Stimulated activated CD4-positive, alpha-beta T cell treated with anti-CD3 and anti-CD28 coated beads, Interleukin-15, amount 100 ng/mL, for 1 hour (primary cell): ENCODE measurements at places on chromosomes 3 and 15.

- DNase-seq, result no peak
These were observed 45.5 kb downstream of the SUCNR1 start for GRCh38 chr3:151919030-151919328.

GRCh38 chr15:22884344-22884743 lies 45.9 kb downstream of the NIPA2 start:
- peak; percentile 4 for DNase-seq

DNA sequence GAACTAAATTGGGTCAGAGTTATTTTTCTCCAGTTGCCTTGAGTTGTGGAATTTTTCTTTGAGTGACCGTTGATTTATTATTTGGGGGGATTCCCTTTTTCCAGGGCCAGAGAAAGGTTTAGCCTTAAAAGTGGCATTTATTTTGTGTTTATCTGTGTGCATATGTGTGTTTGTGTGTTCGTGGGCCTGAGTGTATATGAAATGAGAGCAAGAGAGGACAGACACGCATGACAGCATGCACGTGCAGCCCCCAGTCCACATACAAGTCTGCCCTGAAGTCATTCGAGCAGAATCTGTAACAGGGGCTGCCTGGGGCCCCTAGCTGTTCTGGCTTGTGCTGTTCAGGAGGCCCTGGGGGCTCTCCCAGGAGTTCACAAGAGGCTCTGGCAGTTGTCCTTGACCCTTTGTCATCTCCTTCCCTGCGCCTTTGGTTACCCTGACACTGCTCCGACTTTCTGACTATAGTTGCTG lies 18.3 kb upstream of the TRAK1 start:
- DNase-seq, result no peak

GRCh38 chr3:131655070-131655690 lies 152.4 kb upstream of the MRPL3 start:
- no peak for DNase-seq

GRCh38 chr3:53190659-53191058 lies 29.6 kb downstream of the PRKCD start:
- no peak for DNase-seq

- DNase-seq, result peak; percentile 10
These were observed 44.8 kb downstream of the CYP11A1 start for GRCh38 chr15:74322558-74323180.

- DNase-seq, result no peak
These were observed 22.8 kb downstream of the TMEM43 start for GRCh38 chr3:14147617-14148016.

DNA sequence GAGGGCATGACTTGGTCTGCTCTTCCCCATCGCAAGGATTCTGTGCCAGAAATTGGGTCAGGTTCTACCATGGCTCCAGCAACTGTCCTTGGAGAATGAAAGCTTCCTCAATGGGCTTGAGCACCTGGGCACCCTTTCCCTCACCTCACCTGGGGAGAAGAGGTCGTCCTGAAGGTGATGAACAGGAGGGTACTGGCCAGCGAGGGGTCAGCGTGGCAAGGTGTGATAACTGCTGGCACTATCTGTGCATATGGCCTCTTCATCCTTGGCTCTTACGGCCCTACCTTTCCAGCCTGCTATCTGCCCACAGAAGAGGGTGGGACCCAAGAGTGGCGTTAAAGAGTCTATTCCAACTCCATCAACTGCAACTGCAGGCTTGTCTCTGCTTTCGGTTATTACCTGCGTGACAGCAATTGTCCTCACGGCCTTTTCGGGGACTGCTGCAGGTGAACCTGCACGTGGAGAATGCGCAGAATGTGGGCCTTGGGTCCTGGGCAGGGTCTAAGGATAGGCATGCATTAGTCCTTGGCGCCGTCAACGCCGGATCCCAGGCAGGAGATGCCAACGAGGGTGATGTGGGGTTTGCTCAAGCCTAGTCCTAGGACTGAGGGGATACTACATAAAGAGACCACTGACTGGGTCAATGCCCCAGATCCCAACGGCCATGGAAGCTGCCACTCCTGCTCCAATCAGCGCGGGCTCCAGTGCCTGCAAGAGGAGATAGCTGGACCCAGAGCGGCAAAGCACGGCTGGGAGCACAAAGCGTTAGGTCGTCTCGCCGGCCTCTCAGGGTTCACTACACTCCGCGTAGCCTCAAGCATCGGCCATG lies 625 bp upstream of the RBM15B start:
- DNase-seq, result no peak

DNA sequence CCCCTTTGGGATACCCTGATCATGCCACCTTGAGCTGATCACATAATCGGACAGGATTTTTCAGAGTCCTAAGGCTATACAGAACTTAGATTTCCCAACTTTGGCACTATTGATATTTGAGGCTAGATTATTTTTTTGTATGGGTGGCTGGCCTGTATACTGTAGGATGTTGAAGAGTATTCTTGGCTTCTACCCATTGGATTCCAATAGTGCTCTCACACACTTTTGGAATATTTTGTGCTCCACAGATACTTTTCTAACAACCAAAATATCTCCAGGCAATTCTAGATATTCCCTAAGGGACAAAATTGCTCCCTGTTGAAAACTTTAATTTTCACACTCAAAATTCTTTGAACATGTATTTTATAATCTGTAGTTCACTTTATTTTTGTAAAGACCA lies 125.1 kb downstream of the ABI3BP start:
- no peak for DNase-seq

DNA sequence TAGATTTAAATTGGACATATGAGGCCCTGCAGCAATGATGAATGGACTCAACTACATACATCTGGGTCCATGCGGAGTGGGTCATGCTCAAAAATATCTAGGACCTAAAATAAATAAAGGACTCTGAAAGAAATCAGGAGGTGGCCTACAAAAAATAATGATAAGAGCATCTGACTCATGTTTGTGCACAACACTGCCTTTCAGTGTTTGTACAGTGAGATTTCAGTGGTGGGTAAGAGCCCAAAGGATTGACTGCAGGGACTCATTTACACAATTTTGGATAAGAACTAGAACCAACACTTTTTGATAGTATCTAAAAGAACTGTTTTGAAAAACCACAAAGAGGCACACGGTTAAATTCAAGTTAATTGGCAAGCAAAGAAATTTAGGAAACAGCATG lies 285.5 kb downstream of the SLC9A9 start:
- no peak for DNase-seq

- no peak for DNase-seq
These were observed 543 bp downstream of the MEF2A start for GRCh38 chr15:99566157-99566897.
